Fibroblast of skin of right biceps (primary cell): ENCODE measurements at places on chromosomes 11 and 22.

DNA sequence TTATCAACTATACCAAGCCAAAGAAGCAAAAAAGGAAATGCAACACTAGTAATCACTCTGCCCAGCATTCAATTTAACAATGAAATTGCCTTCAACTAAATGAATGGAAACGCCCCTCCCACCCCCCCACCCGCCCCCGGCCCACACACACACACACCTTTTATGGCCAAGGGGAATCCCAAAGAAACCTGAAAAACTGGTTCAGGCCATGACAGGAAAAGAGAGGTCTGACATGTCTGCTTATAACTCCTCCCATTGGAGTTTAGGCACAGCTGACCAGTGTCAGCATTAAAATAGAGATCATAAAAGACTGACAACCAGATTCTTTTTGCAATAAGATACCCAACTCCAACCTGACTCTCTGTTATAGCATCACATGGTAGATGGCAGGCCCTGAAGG, 42.6 kb downstream of the ACER3 start:
- no peak for DNase-seq

- DNase-seq, result no peak
Measured at GRCh38 chr11:60912223-60912850, 1.6 kb upstream of the TMEM109 start.

GRCh38 chr11:30499940-30500339, 86.2 kb downstream of the MPPED2 start:
- DNase-seq, result no peak

- DNase-seq, result no peak
Measured at GRCh38 chr22:48779211-48779643, 1048.4 kb downstream of the BRD1 start.

GRCh38 chr11:77332259-77332658, 30.8 kb upstream of the GDPD4 start:
- no peak for DNase-seq

DNA sequence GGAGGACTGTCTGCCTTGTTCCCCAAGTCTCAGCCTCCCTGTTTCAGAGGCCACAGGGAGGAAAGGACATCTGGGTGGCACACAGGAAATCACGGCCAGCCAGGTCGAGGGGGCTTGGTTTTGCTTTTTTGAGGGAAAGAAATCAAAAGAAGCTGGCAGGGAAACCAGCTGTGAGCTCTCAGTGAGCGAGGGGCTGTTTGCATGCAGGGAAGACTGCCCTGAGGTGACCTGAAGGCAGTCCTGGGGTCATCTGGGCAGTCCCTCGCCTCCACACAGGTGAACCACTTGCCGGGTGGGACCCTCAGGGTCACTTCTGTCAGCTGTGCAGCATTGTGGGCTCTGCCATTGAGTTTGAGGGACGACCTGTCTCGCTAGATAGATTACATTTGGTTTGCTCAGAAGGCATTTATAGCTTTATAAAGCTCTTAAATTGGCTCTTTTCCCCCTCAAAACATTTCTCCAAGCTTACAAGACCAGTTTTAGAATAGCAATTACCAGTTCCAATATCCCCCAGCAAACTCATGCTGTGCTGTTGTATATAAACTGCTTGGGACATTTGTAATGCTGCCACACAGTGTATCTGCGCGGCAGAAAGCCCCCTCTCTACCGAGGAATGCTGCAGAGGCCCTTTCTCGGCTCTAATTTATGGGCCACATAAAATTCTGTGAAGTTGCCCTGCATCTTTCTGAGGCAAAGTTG, 28.3 kb downstream of the PKNOX2 start:
- no peak for DNase-seq

DNA sequence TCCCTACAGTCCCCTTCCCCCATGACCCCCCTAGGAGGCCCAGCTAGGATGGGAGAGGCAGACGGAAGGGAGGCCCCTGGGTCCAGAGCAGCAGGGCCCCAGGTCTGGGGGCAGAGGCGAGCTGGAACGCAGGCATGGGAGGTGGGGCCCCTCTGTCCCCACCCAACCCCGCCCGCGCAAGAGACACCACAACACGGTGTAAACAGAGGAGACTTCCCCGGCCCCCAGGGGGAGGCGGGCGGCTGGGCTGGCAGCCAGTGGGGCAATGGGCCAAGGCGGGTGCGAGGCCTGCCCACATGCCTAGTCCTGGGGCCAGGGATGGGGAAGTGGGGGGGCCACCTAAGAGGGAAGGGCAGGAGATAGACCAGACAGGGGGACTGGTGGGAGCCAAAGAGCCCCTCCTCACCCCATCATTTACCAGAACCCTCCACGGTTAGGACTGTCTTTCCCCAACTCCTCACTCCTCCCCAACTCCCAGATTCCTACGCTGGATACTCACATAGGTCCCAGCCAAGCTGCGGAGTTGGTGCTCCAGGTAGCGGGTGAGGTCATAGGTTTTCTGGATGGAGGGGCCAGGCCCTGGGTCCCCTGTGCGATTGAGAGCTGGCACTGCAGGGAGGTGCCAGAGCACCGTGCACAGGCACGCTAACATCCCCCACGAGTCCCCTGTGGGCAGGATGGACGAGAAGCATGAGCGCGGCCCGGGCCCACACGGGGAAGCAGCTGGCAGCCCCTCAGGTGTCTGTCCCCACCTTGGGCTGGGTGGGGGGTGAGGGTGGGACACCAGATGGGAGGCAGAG, 6.2 kb downstream of the CLCF1 start:
- DNase-seq, result no peak

DNA sequence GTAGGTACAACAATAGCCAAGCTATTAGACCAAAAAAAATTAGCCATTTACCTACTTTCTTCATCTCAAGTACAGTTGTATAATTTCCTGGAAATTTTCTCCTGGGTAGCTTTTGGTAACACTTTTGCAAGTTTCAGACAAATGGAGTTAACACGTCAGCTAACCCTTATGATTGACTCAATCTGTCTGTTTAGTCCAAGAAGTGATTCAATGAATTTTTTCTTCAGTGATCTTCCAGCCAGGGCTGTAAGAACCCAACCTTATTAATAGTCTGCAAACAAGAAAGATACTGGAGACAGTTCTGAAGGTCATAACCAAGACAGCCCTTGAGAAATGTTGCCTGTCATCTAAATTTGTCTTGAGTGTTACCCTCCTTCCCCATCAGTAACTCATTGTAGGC, 30.1 kb upstream of the FIBIN start:
- no peak for DNase-seq

DNA sequence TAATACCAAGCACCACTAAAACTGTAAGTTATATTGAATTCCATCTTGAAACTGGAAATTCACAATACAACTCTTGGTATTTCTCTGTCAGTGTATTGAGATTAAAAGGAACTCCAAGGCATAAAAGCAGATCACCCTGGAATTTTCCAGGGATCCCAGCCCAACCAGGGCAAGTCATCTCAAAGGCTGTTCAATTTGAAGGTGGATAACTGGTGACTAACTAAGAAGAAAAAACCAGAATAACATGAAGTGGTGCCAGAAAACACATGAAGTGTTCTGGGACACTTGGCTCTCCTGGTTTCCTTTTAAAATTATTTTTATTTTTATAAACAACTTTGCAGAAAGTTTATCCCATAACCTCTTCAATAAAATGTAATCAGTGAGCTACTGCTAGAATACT, 7.8 kb upstream of the BMAL1 start:
- peak; percentile 48 for DNase-seq

DNA sequence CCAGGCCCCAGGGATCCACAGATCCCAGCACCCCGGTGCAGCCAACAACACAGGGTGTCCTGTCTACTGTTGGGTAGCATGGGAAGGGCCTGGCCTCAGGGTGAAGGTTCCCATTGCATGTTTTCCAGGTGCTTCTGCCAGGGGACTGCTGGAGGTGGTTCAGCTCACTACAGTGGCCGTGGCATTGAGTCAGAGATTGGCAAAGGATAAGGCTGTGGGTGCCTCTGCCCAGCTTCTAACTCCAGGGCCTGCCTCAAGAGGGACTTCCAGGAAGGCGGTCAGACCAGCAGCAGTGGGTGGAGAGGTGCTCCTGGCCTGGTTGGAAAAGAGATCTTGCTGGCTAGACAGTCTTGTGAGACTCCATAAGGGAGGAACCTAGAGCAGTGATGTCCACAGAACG, 20.9 kb downstream of the CSNK1E start:
- no peak for DNase-seq

- DNase-seq, result no peak
Measured at GRCh38 chr11:125494561-125494960, 1.5 kb downstream of the FEZ1 start.

- no peak for DNase-seq
Measured at GRCh38 chr11:46133119-46133518, 11.9 kb upstream of the PHF21A start.

DNA sequence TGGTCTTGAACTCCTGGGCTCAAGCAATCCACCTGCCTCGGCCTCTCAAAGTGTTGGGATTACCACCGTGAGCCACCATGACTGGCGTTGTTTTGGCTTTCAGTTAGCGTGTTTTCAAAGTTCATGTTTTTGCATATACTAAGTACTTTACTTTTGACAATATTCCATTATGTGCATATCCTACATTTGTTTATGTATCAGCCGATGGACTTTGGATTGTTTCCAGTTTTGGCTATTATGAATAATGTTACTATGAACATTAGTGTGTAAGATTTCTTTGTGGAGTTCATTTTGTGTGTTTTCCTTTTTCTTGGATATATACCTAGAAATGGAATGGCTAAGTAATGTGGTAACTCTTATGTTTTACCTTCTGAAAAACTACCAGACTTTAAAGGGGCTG, 9.9 kb downstream of the CSTF3 start:
- no peak for DNase-seq

GRCh38 chr11:394034-394857, at the start of gene PKP3:
TSS of gene PKP3 (plus strand) at chr11:394209. CDS start at chr11:394293, 84 bp downstream.
- DNase-seq, result peak; percentile 54

DNA sequence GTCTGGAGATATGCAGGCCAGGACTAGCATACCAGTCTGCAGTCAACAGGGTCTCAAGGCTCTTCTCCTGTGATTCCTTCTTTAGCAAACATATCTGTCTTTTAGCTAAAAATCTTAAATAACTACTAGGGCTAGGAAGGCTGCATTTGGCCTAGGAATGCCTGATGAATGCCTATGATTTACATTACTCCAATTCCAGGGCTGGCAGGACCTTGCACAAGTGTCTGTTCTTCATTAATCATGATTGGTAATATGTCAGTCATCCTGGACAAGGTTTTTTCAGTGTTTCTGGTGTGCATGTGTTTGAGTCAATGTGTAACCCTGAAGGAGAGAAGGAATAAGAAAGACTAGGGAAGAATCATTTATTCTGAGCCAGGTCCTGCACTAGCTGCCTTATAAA, 280.5 kb upstream of the NARS2 start:
- DNase-seq, result peak; percentile 28

DNA sequence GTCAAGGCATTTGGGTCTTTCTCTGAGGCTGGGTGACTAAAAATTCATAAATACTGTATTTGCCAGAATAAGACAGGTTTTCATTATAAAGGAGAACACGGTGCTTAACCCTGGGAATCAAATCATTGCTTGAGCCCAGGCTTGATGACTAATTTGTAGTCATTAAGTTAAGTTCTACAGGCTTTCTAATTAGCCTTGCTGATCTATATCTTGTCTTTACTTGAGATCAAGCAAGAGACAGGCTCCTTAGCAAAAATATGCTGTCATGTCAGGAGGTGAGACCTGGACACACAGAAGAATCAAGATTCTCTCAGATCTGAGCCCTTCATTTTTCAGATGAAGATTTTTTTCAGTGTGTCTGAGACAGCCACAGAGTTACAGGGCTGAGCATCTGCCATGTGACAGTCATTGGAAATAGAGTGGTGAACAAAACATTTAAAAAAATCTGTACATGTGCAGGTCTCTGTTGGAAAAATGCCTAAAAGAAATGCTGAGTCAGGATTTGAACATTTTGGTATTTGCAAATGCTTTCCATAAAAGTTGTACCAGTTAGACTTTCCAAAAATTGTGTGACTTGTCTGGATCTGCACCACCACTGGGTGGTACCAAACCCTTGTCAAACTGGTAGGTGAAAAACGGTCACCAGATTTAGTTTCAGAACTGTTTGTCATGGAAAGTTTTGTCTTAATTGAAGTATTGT, 14.6 kb downstream of the ACAT1 start:
- peak; percentile 39 for DNase-seq

- DNase-seq, result peak; percentile 18
Measured at GRCh38 chr11:100573911-100574513, 113.1 kb upstream of the ARHGAP42 start.

DNA sequence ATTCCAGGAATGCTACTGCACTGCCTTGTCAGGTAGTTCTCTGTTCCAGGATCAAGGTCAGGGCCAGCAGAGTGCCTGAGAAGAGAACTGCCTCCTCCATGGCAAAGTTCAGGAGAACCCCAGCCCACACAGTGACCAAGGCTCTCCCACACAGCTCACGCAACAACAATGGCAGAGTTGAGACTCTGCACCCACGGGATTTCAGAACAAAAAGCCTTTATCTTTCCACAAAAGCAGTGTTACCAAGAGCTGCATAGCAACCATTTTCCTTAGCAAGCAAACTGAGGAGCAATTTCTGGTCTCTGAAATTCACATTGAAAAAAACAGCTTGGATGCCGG, 11.1 kb downstream of the PLAAT3 start:
- no peak for DNase-seq

DNA sequence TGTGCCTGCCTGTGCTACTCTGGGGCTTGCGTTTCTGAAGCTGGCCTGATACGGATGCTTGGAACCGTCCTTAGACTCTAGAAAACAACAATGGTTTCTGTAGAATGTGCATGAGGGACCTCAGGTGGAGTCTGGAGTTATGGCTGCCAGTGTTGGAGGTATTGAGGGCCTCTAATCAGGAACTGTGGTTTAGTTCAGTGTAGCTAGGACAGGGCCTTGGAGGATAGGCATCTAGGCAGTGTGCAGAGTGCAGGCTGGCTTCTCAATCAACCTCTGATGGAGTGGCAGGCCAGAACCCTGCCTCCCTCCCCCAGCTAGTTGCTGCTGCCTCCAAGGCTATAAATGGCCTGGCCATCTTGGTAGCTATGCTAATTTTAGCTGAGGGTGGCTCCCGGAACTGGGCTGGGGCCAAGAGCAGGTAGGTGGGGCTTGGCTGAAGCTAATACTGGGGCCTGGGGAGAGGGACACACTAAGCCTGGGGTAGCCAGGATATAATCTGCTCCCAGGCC, 4.0 kb downstream of the STIM1 start:
- no peak for DNase-seq

- DNase-seq, result peak; percentile 81
Measured at GRCh38 chr22:38032681-38033521, 24.3 kb upstream of the PICK1 start.
